Daoy (cell line): ENCODE measurements at places on chromosomes 6 and 20. TPM values are rescaled to one million over a fixed set of nuclear protein-coding genes. Genes with fewer than 3 reads are reported as not detected.
A peak's percentile ranks its signal among the peaks of the same experiment; 100 is the strongest.

DNA sequence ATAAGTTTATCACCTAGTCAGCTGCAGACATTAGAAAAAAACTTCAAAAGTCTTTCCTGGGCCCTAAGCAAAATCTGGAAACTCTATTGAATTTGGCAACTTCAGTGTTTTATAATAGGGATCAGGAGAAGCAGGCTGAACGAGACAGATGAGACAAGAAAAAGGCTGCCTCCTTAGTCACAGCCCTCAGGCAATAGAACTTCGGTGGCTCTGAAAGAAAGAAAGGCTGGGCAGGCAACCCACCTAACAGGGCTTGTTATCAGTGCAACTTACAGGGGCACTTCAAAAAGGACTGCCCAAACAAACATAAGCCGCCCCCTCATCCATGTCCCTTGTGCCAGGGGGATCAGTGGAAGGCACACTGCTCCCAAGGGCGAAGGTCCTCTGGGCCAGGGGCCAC is 657.9 kb upstream of the HS3ST5 start:
- DNase-seq: no peak

Gene MUCL3
- not detected in 2 replicates for total RNA-seq

GRCh38 chr20:62287759-62288534 is 14.8 kb upstream of the ADRM1 start:
- no peak for DNase-seq

- DNase-seq: peak; percentile 24
Measured at GRCh38 chr6:148491638-148492251, 149.1 kb downstream of the SASH1 start.

DNA sequence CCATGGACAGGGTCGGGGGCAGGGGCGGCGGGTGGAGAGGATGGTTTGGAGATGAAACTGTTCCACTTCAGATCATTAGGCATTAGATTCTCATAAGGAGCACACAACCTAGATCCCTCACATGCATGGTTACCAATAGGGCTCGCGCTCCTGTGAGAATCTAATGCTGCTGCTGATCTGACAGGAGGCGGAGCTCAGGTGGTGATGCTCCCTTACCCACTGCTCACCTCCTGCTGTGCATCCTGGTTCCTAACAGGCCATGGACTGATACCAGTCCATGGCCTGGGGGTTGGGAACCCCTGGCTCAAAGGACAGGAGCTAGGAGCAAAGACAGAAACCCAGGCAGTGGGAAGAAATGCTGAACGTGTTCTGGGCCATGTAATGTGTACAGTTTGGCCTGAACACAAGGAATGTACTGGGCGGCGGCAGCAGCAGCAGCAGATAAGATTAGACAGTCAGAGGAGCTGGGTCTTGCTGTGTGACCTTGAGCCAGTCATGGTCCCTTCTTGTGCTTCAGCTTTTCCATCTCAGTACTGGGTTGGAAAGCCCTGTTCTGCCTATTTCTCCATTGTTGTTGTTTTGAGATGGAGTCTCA is 4.7 kb upstream of the SPAG4 start:
- no peak for DNase-seq

DNA sequence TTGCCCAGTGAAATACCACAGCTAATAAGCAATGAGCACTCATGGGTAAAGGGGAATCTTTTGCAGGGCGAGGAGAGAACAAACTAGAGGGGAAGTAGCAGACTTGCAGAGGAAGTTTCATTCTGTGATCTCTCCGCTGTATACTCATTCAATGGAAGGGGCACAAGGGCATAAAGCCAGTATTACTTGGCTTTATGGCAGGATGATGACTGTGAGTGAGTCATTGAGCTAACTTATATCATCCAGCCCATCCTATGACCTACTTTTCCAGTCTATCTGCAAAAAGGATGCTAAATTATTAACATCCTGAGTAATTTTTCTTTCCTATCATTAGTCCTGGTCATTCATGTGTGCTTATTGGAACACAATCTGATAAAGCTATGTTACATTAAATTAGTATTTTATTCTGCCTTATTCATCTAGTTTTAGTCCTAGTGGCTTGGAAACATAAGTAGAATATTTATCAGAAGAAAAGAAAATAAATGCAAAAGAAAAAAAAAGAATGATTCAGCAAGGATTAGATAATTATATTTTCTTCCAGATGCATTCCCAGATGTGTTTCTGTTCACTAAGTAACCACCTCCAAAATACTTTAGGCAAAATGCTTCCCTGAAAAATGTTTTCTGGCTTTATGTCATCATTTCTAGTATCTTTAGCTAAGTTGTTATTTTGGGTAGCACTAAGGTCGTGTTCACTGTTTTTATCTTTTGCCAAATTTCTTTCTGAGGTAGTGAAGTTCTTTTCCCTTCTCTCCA is 471.7 kb downstream of the CDKAL1 start:
- peak; percentile 92 for DNase-seq

DNA sequence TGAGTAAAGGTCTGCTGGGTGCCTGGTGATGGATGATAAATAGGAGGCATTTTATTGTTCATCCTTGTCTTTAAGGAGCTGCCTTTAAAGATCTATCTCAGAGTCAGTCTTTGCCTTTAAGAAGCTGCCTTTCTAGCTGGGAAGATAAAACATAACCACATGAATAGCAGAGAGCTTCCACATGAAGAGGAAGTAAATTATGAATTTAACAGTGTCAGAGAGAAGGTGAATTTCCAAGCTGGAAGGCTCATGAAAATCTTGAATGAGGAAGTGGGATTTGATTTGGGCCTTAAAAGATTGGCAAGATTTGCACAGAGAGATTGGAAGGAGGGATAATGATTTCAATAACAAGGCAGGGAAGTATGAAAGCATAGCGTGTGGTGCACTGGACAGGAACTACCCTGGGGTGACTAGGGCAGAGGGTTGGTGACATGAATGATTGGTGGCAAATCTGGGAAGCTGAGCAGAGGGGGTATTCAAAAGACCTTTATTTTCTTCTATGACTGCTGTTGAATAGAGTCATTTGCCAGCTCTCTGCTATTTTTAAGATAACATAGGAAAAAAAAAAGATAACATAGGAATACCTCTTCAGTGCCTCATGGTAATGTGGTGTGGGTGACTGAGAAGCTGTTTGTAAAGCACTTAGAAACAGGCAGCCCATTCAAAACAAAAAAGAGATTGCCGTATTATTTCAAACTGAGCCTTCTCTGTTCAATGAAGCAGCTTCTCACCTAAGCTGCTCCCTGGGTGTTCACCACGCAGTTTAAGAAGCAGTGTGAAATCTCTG is 591.6 kb downstream of the PKHD1 start:
- DNase-seq: no peak

DNA sequence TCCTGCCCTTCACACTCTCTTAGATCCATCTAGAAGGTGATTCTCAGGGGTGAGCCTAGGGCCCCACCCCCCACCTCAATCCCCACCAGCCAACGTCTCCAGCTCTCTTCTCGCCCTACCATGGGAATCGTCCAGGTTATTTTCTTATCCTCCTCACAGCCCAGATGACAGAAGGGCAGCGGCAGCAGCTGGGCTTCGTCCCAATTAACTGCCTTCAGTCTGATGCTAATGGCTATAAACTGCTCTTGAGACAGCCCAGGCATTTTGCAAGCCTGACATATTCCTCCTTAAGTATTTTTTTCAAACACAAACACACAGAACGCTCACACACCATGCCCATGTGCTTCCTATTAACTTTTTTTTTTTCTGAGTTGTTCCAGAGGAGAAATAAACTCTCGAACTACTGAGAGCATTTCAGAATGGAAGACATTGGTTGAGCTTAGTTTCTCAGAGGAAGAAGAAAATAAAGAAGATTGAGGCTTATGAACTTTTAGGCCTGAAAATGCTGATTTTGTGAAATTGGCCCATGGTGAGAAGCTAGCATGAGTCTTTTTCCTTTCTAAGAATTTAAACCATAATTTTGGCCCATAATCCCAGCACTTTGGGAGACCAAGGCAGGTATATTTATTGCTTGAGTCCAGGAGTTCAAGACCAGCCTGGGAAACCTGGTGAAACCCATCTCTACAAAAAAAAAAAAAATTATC is 124.6 kb downstream of the EYA2 start:
- DNase-seq: no peak

Gene ZNF512B
- total RNA-seq: 3.9 and 4.5 TPM in 2 replicates

DNA sequence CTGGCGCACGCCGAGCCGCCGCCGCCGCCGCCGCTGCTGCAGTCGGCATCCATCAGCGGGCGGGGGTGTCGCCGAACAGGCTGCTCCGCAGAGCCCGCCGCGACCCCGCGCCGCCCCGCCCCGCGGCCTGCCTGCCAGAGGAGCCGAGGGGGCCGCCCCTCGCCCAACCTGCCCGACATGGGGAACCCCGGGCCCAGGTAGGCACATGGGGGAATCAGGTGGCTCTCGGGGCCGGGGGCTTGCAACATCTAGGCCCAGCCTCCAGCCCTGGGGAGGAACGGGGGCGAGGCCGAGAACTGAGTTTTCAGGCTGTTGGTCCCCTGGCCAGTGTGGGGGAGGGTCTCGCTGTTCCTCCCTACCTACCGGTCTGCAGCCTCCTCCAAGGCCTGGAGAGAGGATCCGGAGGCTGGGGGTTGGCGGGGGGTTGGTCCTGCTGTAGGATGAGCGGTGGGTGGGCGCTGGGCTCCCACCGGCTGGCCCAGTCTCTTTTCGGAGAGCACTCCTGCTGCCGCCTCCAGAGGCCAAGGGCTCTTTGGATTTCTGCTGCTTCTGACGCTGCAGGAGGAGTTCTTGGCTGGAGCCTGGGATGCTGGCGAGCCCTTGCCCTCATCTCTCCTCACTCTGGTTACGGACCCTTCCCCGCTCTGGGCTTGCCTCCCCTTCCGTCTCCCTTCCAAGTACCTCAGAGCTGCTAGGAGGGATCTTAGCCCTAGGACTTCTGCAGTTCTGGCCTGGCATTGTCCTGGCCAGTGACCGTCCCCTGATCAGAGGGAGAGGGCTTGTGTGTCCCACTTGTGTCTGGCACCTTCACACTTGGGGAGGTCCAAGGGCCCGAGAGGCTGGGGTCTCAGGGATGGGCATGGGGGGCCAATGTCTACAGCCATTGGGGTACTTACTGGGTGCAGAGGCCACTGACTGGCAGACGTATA is at the start of gene EPB41L1:
Gene EPB41L1 (plus strand): TSS at position 41 of the 929 bp plus-strand sequence. CDS start 19,038 bp downstream, outside the sequence.
- no peak for DNase-seq

DNA sequence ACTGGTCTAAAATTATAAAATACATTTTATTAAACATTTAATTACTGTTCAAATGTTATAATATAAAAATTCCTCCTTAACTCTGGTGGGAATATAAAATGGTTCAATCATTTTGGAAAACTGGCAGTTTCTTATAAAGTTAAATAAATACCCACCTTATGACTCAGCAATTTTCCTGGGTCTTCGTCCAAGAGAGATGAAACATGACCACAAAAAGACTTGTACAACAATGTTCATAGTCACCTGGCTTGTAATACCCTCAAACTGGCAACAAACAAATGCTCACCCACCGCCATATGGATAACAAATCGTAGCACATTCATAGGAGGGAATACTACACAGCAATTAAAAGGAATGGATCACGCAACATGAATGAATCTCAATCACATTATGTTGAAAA is 66.0 kb upstream of the RIN2 start:
- peak; percentile 10 for DNase-seq

- peak; percentile 69 for DNase-seq
Measured at GRCh38 chr20:63290677-63291472, 2.1 kb upstream of the COL20A1 start.

GRCh38 chr20:35300469-35301262 is 8.4 kb upstream of the FAM83C start:
- no peak for DNase-seq

DNA sequence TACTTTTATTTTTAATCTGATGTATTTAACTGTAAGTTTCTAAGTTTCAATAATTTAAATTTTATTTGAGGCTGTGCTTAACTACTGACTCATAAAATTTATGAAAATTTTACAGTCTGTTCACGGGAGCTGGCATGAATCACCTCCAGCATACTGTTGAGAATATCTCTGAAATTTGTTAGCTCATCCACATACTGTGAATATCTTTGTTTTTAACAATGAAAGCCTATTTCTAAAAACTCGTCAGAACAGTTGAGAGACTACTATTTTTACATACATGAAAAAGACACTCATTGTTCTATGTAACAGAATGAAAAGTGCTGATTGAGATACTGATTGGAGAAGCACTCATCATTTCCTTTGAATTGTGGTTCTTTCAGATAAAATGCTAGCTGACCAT is 749.3 kb downstream of the TENT5A start:
- no peak for DNase-seq

GRCh38 chr6:158255275-158255988 is 56.8 kb upstream of the TULP4 start:
- no peak for DNase-seq

GRCh38 chr20:63363981-63364561 is 2.9 kb upstream of the CHRNA4 start:
- no peak for DNase-seq

GRCh38 chr20:50304923-50305635 is 114.4 kb downstream of the CEBPB start:
- peak; percentile 85 for DNase-seq

DNA sequence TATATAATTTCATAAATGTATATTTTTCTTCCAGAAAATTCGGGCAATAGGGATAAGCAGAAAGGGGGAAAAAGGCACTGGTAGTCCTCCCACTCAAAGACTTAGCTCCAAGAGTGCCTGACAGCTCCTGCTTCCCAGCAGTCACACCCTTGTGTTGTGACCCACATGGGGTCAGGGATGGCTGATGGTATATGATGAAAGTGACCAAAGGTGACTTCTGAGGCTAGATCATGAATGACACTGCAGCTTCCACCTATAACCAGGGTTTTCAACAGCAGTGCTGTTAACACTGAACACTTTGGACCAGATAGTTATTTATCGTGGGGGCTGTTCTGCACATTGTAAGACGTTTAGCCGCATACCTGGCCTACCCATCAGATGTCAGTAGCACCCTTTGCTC is 22.3 kb downstream of the FAM50B start:
- no peak for DNase-seq
